Stimulated activated CD4-positive, alpha-beta T cell treated with anti-CD3 and anti-CD28 coated beads, Interleukin-12 subunit alpha, Interleukin-12 subunit beta, amount 100 ng/mL, for 24 hours (primary cell): ENCODE measurements at places on chromosomes 2 and 18.

- DNase-seq, result no peak
Observed at GRCh38 chr18:79741362-79741700, 56.4 kb upstream of the KCNG2 start.

- no peak for DNase-seq
Observed at GRCh38 chr2:29573612-29574011, 347.8 kb downstream of the ALK start.

- no peak for DNase-seq
Observed at GRCh38 chr2:177754492-177754873, 318.1 kb downstream of the PDE11A start.

DNA sequence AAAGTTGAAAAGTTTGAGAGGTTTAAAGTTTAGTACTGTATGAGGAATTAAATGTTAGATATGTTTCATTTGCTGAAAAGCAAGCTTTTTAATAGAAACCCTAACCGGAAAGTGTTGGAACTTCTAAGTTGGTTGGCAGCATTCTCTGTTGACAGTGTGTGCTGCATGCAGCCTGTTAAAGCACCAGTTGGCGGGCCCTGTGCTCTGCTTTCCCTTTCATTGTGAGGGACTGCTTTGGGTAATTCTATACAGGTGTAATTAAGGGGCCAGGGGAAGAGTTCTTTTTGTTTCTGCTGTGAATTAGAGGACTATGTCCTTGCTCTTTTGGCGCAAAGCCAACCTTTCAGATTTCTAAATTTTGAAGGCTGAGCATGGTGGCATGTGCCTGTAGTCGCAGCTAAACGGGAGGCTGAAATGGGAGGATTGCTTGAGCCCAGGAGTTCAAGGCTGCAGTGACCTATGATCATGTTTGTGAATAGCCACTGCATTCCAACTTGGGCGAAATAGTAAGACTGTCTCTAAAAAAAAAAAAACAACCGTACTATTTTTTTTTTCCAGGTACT, 20.1 kb downstream of the PLEKHB2 start:
- no peak for DNase-seq

GRCh38 chr2:40282428-40282827, 169.5 kb downstream of the SLC8A1 start:
- DNase-seq, result no peak

DNA sequence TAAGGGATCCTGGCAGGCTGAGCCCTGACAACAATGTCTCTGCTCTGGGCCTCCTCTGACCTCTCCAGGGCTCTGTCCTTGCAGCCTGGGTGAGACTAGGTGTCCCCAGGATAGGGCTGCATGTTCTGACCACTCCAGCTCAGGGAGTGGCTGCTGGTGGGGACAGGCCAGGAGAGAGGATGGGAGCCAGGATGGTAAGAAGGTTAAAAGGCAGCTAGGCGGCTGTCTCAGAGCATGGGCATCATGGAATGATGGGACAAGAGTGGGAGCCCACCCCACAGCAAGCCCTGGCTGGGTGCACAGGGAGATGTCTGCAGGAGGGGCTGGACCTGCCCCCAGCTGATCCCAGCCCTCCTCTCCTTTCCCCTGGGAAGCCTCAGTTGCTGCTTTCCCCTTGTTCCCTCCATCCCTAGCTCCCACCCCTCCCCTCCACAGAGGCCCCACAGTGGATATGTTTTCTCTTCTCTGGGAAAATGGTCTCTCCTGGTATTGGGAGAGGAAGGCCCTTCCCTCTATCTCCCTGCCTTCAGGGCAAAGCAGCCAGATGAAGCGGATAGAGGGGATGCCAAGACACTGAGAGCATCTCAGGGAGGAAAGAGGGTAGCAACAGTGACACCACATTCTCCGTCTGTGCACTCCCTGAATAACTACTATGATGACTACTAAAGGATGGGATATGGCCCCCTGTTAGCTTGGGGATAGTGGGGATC, 334.3 kb downstream of the DYSF start:
- DNase-seq, result no peak

GRCh38 chr18:59311631-59312030, 6.8 kb downstream of the CPLX4 start:
- no peak for DNase-seq

GRCh38 chr2:221876016-221876415, 303.9 kb upstream of the EPHA4 start:
- DNase-seq, result no peak

DNA sequence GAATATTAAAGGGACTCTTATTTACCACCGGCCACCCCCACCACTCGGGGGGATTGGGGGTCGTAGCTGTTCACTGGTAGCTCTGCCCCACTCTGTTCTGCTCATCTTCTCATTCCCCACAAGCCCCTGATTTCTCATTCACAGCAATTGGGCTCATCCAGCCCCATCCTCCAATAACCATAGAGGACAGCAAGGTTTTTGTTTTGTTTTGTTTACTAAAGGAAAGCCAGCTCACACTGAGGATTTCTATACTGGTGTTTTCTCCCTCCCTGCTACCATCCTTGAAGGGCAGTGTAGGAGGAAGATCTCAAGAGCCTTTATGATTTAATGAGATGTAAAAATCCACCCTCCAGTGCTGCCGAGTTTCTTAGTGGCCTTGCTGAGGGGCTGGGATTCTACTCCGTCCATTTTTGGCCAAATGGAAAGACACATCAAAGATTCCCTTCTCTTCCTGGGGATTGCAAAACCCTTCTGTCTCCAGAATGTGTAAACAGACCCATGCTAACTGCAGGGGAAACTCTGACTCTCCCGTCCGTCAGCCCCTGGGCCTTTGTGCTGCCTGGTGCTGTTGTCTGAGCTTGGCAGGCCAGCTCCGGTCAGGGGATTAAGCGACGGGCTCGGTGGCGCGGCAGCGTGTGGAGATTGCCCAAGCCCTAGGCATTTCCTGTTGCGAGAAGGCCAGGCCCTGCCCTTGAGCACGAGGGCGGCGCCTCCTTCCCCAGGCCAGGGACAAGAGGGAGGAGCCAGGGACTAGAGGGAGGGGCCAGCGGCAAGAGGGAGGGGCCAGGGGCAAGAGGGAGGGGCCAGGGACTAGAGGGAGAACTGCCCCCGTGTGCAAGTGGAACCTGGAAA, 165.0 kb downstream of the ANTXR1 start:
- no peak for DNase-seq

- no peak for DNase-seq
Observed at GRCh38 chr2:19576411-19576810, 218.0 kb upstream of the OSR1 start.

DNA sequence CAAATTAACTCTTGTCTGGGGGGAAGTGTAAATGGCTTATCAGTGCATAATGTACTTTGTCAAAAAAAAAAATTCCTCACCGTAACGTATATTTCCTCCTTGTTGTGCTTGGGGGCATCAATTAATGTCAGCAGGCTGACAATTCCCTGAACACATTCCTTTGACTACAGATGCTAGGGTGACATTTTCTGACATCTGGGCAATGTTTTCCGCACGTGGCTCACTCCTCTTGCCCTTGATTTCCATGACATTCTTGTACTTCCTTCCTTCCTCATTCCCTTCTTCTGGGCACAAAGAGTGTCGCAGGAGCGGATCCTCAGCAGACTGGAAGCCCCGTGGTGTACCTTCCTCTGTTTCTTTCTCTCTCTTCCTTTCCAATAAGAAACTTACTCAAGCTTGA, 173.7 kb downstream of the SP3 start:
- no peak for DNase-seq

- no peak for DNase-seq
Observed at GRCh38 chr18:8623549-8624106, 14.4 kb downstream of the RAB12 start.

DNA sequence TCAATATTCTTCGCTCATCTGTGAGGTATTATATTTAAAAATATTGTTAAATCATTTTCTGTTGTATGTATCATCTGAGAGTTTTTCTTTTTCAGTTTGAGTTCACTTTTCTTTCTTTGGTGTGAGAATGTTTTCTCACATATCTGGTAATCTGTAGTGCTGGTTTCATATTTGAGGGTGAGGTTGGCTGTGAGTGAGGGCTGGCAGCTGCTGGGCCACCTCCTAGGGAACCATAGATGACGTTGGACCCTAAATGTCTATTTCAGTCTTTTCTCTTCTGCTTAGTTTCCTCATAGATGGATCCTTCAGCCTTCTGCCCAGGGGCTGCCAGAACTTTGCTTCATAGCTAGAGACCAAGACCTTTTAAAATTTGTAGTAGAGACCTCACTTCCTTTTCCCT, 33.5 kb downstream of the MGAT5 start:
- no peak for DNase-seq

- no peak for DNase-seq
Observed at GRCh38 chr2:63735263-63735662, 106.4 kb upstream of the UGP2 start.

GRCh38 chr18:43277164-43277600, at the start of gene SYT4:
Gene SYT4 (minus strand): TSS chr18:43277490. CDS start chr18:43277281, 209 bp downstream.
- DNase-seq, result no peak

GRCh38 chr18:37266290-37266689, 299.3 kb downstream of the CELF4 start:
- DNase-seq, result no peak

DNA sequence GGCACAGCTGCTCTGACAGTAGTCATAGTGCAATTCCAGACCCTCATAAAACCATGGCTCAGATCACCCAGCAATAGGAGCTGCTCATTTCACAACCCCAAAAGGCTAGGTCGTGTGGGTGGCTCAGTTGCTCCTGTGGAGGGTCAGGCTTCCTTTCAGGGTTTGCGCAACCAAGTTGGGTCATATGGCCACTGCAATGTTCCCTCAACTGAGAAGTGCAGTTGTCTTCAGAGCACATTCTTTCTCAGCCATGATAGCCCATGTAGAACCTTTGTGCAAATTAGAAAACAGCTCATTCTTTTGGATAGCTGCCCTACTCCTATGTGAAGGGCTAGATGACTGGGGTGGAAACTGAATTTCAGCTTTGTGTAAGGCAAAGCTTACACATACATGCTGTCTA, 3.2 kb downstream of the SERPINB13 start:
- DNase-seq, result no peak

GRCh38 chr2:180520921-180521581, 459.4 kb upstream of the UBE2E3 start:
- DNase-seq, result no peak

DNA sequence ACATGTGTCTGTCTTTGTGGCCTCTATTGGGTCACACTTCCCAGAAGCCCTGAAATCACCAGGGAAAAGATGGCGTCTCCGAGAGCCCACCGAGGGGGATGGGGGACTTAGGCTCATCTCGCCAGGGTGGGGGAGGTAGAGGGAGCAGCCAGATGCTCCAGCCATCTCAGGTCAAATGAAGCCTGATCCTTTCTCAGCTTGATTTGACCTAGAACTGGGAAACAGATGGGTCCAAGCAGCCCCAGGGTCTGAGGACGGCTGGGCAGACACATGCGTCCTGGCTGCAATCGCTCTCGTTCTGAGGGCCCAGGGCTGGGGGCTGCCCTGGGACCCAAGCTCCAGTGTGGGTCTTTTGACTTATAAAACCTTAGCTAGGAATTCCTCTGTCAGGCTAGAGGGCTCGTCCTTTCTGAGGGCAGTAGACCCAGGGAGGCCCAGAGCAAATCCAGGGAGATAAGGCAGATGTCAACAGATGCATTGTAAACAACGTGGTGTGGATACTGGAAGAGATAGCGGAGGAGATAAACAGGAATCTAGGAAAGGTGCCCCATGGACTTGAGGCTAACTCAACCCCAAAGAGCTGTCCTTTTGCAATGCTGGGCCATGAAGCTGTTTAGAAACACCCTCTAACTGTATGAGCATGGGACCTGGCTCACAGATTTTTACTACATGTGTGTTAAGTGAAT, 127.7 kb downstream of the MYCN start:
- DNase-seq, result no peak

GRCh38 chr18:74604361-74604760, 6.7 kb downstream of the ZNF407 start:
- DNase-seq, result no peak

- DNase-seq, result no peak
Observed at GRCh38 chr2:230473378-230473777, 57.4 kb downstream of the SP100 start.

- no peak for DNase-seq
Observed at GRCh38 chr18:11700876-11701275, 11.8 kb downstream of the GNAL start.

DNA sequence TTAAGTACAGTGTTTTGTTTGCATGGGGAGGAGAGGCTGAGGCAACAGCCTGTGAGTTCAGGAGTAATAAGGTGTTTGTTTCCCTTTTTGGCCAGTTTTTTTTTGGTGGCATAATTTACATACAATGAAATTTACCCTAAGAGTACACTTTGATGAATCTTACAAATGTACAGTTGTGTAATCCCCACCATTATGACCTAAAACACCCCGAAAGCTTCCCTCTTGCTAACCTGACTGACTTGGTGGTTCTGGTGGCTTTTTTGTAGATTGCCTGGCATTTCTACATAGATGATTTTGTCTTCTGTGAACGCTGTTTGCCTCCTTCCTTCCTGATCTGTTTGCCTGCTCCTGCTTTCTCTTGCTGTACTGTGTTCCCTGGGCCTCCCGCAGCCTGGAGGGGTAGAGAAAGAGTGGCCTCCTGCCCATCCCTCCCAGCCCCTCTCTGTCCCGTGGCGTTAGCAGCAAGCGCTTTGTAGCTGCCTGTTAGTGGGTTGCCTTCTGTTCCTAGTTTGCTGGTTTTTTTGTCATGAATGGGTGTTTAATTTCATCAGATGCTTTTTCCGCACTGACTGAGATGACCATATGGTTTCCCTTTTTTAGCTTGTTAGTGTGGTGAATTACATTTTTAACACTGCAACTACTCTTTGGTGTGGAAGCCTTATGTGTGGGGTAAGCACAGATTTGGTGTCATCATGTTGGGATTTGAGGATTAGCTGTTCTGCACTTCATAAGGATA, 32.1 kb downstream of the ASAP2 start:
- DNase-seq, result no peak

DNA sequence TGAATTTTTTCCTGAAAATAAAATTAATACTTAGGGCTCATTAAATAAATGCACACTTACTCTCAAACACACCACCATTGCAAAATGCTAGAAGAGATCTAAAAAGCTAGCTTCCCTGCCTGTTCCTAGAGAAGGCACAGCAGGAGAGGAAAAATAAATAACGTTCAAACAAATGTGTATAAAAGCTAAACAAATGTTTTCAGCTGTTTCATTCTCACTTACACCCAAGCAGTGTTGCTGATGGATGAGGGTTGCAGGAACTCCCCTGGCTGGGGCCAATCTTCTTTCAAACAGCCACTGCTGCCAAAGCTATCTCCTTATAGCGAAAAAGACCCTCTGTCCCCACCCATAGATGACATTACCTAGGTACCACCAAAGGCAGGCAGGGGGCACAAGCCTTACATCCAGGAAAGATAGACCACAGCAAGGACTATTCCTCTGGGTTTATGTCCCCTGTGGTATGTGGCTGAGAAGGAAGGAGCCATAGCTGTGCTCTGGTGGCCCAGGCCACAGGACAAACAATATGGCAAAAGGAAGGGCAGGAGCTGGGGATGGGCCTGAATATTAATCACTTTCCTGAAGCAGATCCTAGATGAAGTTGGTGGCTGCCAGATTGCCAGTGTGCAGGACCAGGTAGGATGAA, 214.6 kb downstream of the TTC32 start:
- no peak for DNase-seq

- DNase-seq, result no peak
Observed at GRCh38 chr18:64981915-64982314, 768.9 kb upstream of the CDH7 start.

- no peak for DNase-seq
Observed at GRCh38 chr2:80490964-80491363, 186.4 kb upstream of the LRRTM1 start.

GRCh38 chr2:104786821-104787220, 67.1 kb upstream of the POU3F3 start:
- no peak for DNase-seq
